ENCODE measurements at places on chromosomes 5 and 9.

DNA sequence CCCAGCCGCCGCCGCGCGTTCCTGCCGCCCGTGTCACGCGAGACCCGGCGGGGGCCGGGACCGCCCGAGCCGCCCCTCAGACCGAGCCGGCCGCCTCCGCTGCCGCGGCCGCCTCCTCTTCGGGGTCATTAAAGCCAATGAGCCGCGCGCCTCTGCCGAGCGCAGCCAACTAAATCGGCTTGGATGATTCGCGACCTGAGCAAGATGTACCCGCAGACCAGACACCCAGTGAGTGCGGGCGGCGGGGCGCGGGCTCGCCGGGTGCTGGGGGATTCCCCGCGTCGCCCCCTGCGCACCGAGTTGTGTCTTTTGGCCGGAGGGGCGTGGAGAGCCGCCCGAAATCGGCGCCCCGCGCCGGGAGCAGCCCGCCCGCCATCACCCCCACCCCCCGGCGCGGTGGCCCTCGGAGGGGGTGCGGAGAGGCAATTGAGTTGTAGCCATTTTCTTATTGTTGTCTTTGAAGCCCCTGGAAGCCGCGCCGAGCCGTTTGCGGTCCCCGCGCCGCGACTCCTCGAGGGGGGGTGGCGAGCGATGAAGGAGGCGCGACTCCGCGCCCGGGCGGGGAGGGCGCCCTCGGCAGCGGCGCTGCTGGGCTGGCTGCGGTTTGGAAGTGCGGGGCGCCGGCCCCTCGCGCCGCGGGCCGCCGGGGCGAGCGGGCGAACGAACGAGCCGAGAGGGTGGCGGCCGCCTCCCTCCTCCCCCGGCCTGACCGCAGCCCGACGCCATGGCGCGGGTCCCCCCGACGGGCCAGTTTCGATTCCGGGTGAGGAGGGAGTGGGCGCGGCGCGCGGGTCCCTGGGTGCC lies 1.0 kb downstream of the TLE4 start:
- DNase-seq = no peak

GRCh38 chr5:60257596-60258271 lies 364.2 kb upstream of the PDE4D start:
- no peak for DNase-seq

- DNase-seq = no peak
These were observed 14.2 kb upstream of the PTGS1 start for GRCh38 chr9:122356627-122357026.

DNA sequence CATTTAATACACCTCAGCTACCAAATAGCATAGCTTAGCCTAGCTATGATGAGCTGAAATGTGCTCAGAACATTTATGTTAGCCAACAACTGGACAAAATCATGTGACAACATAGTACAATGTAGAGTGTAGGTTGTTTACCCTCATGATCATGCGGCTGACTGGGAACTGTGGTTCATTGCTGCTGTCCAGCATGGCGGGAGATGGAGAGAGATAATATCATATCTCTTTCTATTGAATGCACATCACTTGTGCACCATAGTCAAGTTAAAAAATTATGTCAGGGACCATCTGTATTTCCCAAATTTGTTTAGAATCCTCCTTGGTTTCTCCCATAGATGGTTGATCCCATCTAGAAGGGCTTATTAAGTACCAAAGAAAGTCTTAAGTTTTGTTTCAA lies 151.1 kb upstream of the ELL2 start:
- DNase-seq = no peak

GRCh38 chr5:1067141-1068121 lies 44.4 kb downstream of the SLC12A7 start:
- no peak for DNase-seq

GRCh38 chr5:143841446-143841845 lies 29.5 kb downstream of the HMHB1 start:
- DNase-seq = no peak

DNA sequence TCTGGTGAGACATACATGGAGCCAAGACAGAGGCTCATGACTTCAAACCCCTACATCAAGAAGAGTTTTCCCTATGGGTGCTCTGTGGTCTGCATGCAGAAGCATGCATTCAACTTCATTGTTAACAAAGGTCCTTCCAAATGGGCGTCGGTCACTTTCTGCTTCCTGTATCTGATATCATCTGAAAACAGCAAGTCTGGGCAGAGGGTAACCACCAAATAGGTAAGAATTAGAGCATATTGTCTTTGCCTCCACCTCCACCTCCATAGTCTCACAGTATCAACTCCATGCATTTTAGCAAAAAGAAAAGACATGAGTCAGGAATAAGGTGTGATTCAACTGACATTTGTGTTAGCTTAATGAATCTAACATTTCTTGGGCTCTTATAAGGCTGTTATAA lies 462.9 kb downstream of the DMRT2 start:
- peak; percentile 94 for DNase-seq

DNA sequence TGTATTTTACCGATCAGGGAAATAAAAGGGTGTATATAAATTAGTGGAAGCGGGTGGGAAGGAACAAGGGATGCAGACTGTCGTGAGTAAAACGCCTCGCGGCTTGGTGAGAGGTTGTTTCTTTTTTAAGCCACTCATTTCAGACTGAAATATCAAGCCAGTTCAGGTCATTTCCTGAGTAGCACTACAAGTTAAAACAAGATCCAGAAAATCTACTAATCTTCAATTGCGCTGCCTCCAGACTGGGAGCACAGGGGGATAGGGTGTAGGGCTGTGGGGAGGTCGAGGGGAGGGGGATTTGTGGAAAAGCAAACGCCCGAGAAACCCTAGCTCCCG lies 140.8 kb downstream of the TSSK1B start:
- DNase-seq = peak; percentile 62

- no peak for DNase-seq
These were observed 607.1 kb downstream of the TLE1 start for GRCh38 chr9:81082221-81082620.

DNA sequence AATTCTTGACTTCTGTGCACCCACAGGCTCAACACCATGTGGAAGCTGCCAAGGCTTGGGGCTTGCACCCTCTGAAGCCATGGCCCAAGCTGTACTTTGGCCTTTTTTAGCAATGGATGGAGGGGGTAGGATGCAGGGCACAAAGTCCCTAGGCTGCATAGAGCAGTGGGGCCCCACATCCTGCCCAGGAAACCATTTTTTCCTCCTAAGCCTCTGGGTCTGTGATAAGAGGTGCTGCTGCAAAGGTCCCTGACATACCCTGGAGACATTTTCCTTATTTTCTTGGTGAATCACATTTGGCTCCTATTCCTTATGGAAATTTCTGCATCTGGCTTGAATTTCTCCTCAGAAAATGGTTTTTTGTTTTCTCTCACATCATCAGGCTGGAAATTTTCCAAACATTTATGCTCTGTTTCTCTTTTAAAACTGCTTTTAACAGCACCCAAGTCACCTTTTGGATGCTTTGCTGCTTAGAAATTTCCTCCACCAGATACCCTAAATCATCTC lies 482.7 kb upstream of the TLE4 start:
- no peak for DNase-seq

DNA sequence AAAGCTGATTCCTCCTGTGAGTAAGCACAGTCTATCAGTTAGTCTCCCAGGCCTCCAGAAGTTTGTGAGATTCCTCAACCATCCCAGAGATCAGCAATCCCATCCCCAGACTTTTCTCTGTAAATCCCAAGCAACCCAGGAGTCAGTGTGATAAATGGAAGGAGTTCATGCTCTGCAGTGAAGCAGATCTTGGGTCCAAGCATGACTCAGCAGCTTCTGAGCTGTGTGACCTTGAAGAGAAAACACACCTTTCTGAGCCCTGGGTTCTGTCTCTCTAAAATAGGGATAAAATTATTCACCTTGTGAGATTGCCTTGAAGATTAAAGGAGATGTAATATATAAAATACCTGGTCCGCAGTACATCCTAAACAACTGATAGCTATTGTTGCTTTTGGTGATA lies 318.7 kb downstream of the ASTN2 start:
- no peak for DNase-seq

- DNase-seq = no peak
These were observed 12.2 kb upstream of the SLC44A1 start for GRCh38 chr9:105232207-105232606.

DNA sequence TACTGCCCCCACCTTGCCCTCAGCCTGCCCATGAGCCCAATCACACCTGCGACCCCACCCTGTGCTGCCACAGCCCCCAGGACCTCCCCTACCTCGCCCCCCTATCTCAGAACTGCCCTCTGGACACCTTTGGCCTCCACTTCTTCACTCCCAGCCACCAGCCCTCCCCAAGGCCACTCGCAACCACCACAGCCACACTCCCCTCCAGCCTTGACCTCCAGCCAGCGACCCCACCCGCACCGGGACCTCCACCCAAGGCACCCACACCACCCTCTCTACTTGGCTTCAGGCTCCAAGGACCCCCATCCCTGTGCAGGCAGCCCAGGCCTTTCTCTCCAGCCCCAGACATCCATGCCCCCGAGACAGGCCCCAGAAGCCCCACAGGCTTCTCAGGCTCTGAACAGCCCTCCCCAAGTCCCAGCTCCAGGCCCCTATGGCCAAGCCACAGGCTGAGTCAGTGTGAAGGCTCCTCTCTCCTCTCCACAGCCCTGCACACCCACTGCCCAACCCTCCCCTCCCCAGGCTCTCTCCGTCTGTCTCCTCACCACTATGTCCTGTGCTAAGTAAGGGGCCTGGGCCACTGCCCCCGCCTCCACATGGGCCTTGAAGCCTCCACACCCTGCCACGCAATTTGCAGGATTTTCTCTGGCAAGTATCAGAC lies 2.0 kb downstream of the AK1 start:
- no peak for DNase-seq

DNA sequence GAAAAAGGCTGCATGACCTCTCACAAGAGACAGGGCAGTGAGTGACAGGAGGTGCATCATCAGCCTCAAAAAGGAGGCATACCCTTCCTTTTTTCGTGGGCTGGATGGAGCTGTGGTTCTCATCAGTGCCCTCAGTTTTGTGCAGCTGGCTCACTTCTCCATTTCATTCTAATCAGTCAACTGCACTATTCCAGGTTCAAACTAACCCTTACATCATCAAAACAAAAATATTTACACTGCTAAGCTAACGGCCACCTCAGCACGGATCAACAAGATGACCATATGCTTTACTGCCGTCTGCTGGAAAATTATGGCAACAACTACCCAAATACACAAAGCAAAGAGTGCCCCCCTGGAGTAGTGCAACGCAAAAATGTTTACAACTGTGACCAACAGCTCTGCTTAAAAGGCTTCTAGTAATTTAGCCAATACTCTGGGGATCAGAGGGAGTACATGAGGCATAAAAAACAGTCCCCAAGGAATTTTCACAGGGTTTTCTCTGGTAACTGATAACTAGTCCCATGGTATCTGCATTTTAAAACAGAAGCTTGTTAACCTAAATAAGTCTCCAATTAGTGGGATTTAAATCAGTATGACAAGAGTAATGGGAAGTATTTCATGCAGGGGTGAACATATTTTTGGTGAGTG lies 10.8 kb downstream of the KCNV2 start:
- DNase-seq = peak; percentile 72

GRCh38 chr9:93361995-93362394 lies 89.5 kb upstream of the FAM120A start:
- no peak for DNase-seq

DNA sequence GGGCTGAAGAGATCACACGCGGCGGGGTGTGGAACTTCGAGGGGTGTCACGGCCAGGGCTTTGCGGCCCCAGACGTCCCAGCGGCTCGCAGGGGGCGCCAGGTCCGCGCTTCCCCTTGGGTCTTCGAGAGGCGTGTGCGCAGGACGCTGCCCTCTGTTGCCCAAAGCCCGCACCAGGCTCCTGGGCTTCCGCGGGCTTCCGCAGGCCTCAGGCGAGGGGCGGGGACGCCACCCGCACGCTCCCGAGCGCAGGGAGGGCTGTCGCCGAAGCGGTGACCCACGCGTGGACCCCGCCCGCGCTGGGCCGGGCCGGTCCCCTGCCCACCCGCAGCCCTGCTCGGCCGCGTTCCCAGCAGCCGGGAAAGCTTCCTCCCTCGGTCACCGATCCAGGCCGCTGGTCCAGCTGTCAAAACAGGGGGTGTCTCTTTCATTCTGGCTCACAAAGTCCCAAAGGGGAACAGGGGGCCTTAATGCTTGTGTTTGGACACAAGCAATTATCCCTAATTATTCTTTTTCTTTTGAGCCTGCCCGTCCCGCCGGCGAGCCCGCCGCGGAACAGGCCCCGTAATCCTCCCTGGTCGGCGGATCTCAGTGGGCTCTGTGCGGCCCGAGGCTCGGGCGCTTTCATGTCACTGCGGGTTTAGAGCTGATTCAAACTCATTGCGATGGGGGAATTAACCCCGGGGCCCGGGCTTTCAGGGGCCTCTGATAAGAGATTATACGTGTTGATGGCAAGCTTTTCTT lies 60.6 kb downstream of the TMEM174 start:
- no peak for DNase-seq

- no peak for DNase-seq
These were observed 347.9 kb upstream of the SEMA6A start for GRCh38 chr5:116922532-116922931.

DNA sequence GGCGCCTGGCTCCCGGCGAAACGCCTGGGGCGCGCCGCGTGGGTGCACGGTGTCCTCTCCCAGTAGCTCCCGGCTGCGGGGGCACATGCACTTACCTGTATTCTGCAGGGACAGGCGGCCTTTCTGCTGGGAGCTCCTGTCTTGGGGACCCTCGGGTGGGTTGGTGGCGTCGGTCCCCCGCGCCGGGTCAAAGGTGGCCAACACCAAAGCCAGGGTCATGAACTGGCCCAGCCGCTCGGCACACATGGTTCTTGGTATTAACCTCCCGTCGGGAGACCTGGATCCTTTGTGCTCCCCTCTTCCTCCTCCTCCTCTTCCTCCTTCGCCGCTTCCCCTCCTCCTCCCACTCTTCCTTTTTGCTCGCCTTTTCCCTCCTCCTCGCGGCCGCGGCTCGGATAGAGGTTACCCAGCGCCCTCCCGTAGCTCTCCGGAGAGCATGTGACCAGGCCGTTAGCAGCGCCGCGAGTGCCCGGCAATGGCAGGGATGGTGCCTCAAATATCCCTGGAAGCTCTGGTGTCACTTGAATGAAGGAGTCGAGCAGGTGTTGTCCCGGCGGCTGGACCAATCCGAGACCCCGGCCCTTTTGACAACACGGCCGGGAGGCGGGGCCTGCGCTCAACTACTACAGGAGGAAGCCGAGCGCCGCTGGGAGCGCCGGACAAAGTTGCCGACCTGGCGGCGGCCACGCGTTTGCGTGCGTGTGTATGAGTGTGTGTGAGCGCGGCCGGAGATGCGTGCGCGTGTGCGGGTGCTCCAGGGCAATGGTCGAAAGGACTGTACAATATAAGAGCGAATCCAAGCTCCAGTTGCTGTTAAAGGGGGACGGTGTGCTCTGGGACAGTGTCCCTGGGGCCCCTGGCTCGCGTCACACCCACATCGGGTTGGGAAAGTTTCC lies at the start of gene STC2:
STC2 (minus strand) TSS at position 467 of the 896 bp plus-strand sequence; CDS start at position 246, 221 bp downstream.
- DNase-seq = peak; percentile 61

DNA sequence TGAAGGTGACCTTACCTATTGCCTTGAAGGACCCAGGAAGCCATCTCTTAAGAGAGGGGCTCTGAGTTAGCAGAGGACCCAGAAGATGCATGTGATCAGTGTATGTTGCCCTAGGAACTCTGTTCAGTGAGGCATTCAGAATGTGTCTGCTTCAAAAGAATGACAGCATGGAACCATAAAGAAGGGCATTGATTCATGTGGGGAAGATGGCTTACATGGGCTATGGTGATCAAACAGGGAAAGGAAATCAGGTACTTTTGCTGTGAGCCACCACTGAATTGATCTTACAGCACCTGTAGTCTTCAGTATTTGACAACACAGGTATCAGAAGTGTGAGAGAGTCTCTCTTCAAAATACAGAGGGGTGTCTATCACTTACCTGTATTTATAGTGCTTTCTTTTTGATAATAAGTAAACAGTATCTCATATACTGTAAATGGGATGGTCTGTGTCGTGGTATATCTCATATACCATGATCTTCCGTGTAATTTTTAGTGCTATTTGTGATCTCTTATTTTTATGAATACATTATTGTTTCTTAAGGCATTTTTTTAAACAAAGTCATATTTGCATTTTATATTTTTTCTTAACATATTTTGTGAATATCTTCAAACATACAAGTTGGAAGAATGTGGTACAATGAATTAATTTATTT lies 57.0 kb downstream of the FOCAD start:
- no peak for DNase-seq
